ENCODE measurements at places on chromosomes 7 and 10. TPM values are rescaled to one million over a fixed set of nuclear protein-coding genes. Genes with fewer than 3 reads are reported as not detected.

DNA sequence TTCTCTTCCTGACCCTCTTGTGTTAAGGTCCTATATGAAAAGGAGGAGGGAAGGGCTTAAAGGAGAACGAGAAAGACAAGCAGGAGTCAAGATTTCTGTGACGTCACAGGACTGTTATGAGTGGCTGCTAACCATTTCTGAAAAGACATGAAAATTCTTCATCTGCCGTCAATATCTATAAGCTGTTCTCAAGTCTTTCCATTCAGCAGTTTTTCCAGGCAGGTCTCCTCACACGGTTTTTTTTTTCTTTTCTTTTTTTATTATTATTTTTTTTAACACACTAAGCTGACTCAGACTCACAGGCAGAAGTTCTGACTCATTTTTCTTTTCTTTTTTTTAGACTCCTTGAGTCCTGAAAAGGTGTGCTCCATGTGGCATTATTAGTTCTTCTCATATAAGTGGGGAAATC lies 72.0 kb downstream of the DGKI start:
- no peak for DNase-seq

- DNase-seq: no peak
These were observed 16.3 kb downstream of the SHH start for GRCh38 chr7:155795951-155796350.

DNA sequence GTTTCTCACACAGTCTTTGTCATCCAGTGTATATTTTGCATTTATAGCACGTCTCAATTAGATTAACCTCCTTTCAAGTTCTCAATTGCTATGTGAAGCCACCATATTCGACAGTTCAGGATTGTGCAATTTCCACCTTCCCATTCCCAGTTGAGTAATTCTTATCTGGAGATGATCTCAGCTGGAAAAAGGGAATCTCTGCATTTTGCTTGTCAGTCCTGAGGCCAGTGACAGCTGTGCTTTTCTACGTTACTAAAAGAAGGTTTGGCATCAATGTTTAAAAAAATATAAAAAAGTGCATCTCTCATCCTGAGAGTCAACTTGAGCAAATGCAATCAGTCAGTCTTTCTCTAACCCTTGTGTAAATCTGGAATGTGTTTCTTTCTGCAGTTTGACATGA lies 247.7 kb downstream of the PRKG1 start:
- DNase-seq: no peak

DNA sequence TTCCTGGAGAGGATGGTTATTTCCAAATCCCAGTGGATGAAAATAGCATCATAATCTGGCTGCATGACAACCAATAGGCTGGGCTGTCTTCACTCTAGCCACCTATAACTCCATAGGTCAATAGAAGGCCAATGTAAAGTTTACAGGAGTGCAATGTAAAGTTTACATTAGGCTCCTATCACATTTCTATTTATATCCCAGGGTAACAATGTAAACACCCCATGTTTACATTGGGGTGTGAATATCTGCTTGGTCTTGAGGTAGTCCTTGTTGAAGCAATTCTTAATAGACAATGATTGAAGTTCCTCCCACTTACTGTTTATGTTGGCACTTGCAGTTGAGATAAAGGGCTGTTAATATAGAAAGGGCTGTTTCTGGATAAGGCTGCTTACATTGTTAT lies 21.5 kb downstream of the CH25H start:
- DNase-seq: peak; percentile 66

- DNase-seq: no peak
These were observed 42.6 kb downstream of the CLEC2L start for GRCh38 chr7:139566075-139566474.

- no peak for DNase-seq
These were observed 36.4 kb downstream of the LHPP start for GRCh38 chr10:124498056-124498455.

DNA sequence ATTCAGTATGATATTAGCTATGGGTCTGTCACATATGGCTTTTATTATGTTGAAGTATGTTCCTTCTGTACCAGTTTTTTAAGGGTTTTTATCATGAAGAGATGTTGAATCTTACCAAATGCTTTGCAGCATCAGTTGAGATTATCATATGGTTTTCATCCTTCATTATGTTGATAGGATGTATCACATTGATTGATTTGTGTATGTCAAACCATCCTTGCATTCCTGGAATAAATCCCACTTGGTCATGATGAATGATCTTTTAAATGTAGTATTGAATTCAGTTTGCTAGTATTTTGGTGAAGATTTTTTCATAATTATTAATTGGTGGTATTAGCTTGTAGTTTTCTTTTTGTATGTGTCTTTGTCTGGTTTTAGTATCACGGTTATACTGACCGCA lies 185.9 kb downstream of the MBL2 start:
- no peak for DNase-seq

DNA sequence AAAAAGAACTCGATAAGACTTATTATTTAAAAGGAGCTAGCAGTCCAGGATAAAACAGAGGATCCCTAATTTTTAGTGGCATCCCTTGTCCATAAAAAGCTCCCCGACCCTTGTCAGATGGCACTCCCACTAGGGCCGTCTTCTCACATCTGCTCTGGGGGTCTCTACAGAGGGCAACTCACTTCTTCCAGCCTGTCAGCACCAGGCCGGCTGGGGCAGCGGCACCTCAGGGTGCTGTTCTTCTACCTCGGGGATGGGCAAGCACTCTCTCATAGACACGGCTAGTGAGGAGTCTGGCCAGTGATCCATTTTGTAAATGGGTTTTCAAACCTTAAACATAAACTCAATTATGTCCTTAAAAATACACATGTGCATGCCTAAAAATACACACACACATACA lies 134.7 kb downstream of the PRPF18 start:
- no peak for DNase-seq

DNA sequence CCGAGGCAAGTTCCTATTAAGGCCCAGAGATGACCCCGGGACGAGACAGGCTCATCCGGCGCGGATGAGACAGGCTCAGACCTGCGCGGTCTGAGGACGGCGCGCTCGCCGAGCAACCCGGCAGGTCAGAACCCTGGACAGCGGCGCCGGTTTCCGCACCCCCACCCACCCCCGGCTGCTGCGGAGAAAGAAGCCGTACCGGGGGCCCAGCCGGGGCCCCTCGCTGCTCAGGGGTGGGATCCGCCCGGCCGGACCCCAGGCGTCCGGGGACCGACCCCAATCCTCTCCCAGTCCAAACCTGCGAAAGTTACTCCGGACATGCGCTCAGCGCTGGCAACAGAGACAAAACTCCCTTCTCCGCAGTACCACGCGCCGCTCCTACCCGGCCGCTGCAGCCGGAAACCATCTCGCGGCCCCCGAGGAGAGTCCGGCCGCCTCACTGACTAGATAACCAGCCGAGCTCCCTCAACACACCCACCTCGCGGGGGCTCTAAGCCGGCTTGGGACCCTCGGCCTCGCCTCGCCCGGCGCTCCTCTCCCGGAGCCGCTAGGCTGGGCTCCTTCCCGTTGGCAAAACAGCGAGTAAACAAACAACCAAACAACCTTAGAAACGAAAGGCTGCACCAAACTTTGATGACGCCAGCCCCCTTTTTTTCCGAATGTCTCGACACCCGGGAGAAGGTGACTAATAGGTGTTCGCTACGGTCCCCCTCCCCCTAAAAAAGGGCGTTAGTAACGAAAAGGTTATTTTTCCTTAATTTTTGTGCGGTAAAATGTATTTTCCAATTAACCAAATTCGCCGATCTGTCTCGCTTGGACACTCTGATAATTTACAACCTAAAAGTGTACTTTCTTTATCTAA lies 2.3 kb upstream of the DRGX start:
- DNase-seq: peak; percentile 14

The DYDC2 gene
- not detected for polyA plus RNA-seq

The VGF gene
- 0.32 TPM for polyA plus RNA-seq

The GPR15LG gene
- not detected for polyA plus RNA-seq

The KMT2C gene
- 34.8 TPM for polyA plus RNA-seq

The MOSPD3 gene
- polyA plus RNA-seq: 10.1 TPM

The RTKN2 gene
- polyA plus RNA-seq: 6.2 TPM

The SH2D4B gene
- polyA plus RNA-seq: 0.03 TPM

The GDF10 gene
- not detected for polyA plus RNA-seq

The CARD11 gene
- 2.4 TPM for polyA plus RNA-seq
